ENCODE measurements at places on chromosomes 5 and 9.
A peak's percentile ranks its signal among the peaks of the same experiment; 100 is the strongest.

- DNase-seq, result no peak
Measured at GRCh38 chr5:112419986-112420864, 1.1 kb upstream of the EPB41L4A start.

DNA sequence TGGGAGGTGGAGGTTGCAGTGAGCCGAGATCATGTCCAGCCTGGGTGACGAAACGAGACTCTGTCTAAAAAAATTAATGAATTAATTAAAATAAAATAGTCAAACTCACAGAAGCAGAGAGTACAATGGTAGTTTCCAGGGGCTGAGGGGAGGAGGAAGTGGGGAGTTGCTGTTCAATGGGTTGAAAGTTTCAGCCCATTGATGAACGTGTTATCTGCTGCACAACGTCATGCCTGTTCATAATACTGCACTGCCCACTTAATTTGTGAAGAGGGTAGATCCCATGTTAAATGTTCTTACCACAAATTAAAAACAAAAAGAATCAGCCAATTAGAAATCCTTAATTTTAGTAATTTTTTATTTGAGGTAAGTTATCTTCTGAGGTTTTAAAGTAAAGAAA, 16.4 kb upstream of the RUFY1 start:
- DNase-seq, result no peak

- no peak for DNase-seq
Measured at GRCh38 chr9:4297151-4297785, 2.6 kb downstream of the GLIS3 start.

GRCh38 chr5:5736007-5736406, 313.5 kb downstream of the ICE1 start:
- no peak for DNase-seq

DNA sequence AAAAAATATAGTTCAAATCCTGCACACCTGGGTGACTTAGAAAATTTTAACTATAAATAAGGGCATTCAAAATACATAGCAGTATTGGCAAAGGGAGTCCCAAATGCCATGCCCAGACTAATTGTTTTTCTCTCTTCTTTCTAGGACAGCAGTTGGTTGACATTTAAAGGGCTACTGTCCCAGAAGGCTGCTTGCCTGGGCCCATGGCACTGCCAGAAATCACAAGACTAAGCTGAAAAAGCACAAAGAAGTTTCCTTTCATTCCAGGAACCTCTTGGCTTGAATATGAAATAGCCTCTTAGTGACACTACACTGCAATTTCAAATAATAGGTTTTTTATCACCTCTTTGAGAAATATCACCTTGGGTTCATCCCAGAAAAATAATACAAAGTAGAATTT, 388.9 kb upstream of the TRPC7 start:
- no peak for DNase-seq

DNA sequence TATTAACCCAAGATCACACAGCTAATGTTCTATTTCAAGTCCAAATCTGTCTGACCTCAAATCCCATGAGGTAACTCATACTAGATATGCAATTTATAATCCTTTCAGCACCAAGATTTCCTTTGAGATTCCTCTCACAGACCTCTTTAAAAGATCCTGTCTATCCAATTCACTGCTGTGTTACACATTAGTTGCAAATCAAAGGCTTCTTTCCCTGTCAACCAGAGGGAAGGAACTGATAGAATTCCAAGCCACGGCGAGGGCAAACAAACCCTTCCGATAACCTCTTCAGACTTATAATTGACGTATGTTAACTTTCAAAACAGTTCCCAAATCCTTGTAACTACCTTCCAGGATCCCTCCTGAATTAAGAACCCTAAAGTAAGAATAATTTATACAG, 168.9 kb downstream of the DRD1 start:
- no peak for DNase-seq

GRCh38 chr5:15510092-15510491, 10.1 kb downstream of the FBXL7 start:
- DNase-seq, result no peak

- peak; percentile 15 for DNase-seq
Measured at GRCh38 chr5:31186672-31187267, 6.7 kb upstream of the CDH6 start.

GRCh38 chr5:173671121-173671949, 54.9 kb upstream of the BOD1 start:
- no peak for DNase-seq

GRCh38 chr5:118327389-118327788, 661.0 kb downstream of the DTWD2 start:
- peak; percentile 26 for DNase-seq

DNA sequence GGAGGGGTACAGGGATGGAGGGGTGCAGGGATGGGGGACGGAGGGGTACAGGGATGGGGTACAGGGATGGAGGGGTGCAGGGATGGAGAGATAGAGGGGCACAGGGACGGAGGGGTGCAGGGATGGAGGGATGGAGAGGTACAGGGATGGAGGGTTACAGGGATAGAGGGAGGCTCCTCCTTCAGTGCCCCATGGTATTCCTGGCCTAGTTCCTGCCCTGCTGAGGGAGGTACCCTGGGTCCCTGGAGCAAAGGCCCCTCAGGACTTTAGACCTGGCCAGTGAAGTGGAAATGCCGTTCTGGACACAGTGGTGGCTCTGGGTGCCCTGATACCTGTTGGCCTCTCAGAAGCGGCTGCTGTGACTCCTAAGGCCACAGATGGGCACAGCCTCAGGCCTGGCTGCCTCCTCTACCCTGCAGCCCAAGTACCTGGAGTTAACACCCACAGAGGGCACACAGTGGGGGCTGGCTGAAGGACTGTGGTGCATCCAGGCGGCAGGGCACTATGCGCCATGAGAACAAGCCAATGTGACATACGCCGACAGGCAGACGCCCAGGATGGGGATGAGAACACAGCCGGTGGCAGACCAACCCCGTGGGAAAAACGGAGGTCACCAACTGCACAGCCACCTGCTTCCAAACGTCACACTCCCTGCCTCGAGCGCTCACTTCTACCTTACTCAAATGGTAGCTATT, 8.4 kb downstream of the PTGES2 start:
- no peak for DNase-seq

- no peak for DNase-seq
Measured at GRCh38 chr9:133514460-133515239, 10.1 kb downstream of the MYMK start.

- no peak for DNase-seq
Measured at GRCh38 chr9:17490110-17490509, 88.8 kb upstream of the SH3GL2 start.

DNA sequence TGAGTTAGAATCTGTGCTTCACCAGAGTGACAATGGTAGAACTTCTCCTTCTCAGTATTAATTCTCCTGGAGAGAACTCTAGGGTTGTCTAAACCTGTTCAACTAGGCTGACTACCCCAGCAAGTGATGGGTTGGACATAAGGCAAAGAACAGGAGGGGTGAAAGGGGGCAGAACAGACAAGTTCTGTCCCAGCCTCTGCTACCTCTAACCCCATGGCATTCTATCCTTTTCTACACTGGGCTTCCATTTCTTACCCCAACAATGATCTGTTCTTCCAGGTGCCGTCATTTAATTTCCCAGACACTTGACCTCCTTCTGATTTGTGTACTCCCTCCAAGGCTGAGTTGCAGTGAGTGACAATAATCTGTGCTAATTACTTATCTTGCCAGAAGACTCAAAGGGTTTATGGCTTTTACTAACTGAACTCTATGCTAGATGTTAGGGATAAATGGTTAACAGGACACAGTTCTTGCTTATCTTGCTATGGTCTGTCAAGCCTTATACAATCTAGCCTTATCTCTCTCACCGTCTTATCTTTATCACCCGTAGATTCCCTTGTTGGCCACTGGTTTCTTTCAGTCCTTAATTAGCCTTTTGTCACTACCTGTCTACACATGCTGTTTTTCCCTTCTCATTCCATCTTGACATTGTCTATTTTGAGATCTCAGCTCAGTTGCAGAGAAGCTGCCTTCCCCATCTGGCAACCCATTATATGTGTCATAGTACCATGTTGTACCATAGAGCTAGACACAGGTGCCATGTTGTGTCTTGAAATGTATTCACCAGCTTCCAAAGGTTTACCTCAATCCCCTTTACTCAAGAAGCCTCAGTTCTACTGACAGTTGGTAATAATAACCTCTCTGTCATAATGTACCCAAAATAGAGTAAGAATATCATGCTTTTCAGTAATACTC, 10.0 kb upstream of the MATR3 start:
- no peak for DNase-seq
